ENCODE measurements at places on chromosomes 6 and 20.
A peak's percentile ranks its signal among the peaks of the same experiment; 100 is the strongest.

DNA sequence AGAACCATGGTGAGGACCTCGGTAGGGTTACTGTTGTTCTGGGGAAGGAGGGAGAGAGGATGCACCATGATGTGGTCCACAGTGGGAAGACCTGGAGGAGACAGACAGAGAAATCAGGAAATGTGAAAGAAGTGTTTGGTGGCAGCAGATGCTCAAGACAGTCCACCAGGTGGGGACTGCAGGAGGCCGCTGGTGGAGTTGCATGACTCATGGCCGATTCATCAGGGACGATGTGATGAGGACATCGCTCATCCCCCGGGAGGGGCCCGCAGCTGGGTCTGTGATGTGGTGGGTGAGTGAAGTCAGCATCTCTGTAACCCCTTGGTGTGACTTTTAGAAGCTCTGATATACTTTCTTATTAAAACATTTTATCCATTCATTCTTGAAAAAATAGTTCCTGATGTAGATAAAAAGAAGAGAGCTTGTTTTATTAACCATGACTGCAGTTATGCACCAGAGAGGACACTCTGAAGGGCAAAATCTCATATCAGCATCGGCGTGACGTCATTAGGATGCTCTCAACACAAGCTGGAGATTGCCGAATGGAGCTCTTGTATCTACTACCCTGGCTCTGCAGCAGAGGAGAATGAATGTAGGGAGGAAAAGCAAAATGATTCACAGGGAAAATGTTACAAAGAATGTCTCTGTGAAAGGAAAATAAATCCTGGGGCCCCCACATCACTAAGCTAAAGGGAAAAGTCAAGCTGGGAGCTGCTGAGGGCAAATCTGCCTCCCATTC, 71.2 kb downstream of the RAMACL start:
- DNase-seq: no peak

GRCh38 chr6:1527073-1527457, 82.7 kb upstream of the FOXC1 start:
- DNase-seq: peak; percentile 48

DNA sequence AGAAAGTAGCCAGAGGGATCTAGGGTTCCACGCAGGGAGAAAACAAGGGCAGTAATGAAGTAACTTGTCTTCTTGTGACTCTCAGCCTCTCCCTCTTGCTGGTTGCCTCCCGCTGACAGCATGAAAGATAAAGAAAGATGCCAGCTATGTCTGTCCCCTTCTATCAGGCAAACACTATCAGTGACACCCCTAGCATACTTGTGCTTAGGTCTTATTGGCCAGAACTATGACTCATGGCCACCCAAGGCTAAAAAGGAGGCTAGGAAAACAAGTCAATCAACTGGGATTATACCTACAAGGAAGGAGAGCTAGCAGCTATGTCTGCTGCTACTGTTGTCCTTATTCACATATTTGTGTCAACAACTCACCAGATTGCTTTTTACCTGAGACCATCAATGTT, 206.8 kb upstream of the SOX4 start:
- no peak for DNase-seq

- DNase-seq: peak; percentile 74
These were observed 79.5 kb downstream of the FYN start for GRCh38 chr6:111793711-111794111.

- no peak for DNase-seq
These were observed 73.0 kb upstream of the NHSL1 start for GRCh38 chr6:138572167-138572875.

DNA sequence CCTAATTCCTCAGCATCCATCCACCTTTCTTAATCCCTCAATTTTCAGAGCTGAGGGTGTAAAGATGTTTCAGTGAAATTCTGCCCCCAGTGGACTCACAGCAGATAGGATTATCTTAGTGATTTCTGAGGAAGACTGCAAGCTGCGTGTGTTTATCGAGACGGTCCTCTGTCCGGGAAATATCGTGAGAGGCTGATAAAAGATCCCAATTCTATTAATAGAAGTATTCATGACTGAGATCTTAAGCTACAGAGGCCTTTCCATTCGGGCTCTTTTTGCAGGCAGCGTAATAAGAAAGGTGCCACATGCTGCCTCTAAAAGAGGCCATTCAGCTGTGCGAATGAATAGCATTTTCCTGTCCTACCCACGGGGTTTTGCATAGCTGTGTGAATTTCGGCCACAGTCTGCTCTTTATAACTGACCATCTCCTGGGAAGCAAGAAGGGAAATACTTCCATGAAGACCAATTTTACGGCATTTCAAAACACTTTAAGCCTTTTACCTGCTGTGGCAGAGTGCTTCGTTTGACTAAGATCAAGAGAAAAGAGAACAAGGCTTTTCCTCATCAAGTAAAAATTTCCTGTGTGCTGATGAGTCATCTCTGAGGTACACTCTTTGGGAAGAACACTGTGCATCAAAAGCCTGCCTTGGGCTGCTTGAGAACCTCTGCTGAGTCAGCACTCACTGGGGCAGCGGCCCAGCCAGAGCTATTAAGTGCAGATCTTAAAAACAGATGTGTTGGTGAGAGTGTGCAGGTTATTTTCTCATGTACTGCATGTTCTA, 208.8 kb downstream of the ARHGAP18 start:
- peak; percentile 33 for DNase-seq

DNA sequence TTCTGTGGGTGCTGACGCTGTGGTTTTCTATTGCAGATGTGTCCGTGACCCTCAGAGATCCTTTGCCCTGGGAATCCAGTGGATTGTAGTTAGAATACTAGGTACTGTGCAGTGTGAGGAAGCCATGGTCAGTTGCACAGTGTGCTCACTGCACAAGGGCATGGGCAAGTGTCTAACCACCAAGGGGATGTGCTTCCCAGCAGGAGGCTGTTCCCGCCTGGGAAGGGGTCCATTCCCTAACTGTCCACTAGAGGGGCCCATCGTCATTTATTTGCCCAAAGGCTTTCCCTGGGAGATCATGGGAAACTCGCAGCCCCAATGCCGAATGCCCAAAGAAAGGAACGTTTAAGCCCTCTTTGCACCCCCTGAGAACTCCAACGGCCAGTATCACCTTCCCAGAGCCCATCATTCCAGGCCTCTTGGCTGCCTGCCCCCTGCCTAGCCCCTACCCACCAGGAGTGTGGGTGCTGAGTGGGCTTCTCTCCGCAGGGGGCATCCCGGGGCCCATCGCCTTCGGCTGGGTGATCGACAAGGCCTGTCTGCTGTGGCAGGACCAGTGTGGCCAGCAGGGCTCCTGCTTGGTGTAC, 26.2 kb downstream of the SLCO4A1 start:
- peak; percentile 58 for DNase-seq

- DNase-seq: no peak
These were observed 275.2 kb downstream of the GMDS start for GRCh38 chr6:1970151-1970561.

GRCh38 chr6:140623498-140623897, 1249.0 kb upstream of the CITED2 start:
- no peak for DNase-seq

GRCh38 chr20:20977786-20978185, 128.4 kb downstream of the LINC00237 start:
- no peak for DNase-seq

GRCh38 chr6:122839472-122839871, 50.4 kb downstream of the SMPDL3A start:
- peak; percentile 55 for DNase-seq

- DNase-seq: no peak
These were observed 59.6 kb upstream of the TTPAL start for GRCh38 chr20:44415833-44416715.
